ENCODE measurements at places on chromosomes 13 and 19.

DNA sequence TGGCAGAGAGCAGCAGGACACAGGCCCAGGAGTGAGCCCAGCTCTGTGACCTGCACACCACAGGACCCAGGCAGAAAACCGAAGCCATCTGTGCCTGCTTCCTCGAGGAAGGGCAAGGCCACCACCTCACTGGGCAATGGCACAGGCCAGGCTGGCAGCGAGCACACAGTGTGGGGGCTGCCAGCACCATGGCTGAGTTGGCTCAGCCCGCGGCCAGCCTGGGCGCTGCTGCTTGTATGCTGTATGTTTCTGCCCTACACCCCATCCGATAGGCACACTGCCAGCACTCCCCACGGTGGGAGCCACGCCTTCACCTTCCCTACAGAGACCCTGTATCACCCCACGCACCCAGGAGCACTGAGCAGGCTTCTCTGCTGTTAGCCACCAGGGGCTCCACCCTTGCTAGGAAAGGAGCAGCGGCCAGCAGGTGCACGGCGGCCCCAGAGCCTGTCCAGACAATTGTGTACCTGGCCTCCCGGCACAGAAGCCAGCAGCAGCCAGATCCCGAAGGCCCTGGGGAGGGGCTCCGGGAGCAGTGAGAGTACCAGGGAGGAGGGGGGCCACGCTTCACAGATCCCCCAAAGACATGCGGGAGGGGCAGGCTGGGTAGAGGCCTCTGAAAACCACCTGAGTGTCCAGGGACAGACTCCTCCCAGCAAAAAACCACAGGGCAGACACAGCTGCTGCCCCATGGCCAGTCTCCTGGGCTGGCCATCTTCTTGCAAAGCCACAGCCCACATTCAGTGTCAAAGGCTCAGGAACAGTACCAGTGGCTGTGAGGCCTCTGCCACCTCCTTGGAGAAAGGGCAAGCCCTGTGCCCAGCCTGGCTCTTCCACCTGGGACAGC is 56.1 kb downstream of the MLLT1 start:
- DNase-seq = no peak

DNA sequence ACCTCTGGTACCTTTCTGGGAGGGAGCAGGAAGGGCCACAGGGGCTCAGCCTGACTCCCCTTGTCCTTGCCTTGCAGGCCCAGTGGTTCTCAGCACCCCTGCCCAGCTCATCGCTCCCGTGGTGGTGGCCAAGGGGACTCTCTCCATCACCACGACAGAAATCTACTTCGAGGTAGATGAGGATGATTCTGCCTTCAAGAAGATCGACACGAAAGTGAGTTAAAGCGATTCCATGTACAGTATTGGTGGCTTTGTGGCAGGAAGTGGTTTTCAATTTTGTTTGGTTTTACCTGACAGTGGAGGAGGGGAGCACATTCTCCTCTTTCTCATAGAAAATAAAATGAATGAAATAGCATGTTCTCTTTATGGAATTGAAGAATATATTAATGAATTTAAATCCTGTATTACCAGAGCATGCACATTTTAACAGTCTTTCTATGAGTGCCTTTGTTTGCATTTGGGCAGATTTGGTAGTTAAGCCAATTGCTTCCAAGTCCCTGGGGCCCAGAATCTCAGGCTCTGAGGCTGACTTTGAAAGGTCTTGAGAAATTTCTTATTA is 4.1 kb downstream of the MAB21L1 start:
- DNase-seq = no peak

DNA sequence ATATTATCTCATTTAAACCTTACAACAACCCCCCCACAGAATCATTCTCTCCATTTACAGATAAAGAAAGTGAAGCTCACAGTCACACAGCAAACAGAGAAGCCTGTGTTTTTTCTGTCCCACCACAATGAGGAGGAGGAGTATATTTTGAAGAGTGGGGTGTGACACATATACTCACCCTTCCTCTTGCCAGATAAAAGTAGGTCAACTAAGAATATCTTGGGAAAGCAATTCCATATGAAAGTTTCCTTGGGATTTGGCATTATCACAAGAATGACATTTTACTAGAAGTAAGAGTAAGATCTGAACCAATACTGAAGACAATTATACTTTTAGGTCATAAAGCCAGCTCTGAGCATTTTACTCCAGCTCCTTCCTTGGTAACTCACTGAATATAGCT is 287.5 kb upstream of the HTR2A start:
- DNase-seq = no peak

DNA sequence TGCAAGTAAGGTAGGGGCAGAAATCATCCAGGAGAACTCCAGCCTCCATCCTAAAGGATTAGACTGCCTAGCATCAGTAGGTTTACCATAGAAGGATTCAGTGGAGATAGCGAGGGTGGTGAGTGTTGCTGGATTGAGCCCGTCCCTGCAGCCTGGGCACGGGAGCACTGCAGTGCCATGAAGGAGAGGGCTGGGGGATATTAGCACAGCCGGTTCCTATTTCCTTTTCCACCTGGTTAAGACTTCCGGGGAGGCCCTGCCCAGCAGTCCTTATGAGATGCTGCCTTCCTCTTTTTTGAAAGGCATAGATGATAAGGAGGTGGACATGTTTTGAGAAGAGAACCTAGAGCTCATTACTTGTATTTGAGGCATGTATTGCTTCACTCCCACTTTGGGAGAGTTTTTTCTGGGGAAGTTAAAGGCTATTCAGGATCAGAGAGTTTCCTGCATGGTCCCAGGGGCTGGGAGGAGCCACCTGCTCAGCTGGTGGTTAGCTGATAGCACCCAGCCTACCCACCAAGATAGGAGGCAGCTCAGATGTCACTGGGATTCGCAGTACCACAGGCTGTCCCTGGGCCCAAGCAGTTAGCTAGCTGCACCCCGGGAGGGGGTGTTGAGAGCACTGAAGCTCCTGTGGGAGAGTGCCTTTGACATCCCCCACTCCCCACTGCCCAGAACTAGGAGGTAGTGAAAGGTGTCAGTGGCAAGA is 17.2 kb downstream of the ACTN4 start:
- no peak for DNase-seq

DNA sequence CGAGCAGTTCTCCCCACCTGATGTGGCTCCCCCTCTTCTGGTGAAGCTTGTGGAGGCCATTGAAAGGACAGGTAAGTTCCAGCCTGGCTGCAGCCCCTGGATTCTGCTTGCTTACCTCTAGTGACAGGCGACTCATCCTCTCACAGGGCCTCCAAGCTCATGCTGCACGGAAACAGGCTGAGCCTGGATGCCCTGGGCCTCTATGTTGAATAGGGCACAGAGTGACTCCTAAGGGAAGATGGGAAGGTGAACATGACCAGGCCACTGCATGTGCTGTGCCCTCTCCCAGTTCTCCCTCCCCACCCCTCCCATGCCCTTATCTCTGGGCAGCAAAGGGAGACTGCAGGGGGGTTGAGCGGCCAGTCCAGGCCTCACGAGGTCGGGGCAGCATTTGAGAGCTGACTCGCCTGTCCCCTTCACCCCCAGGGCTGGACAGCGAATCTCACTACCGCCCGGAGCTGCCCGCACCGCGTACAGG is 7.6 kb downstream of the PIK3R2 start:
- no peak for DNase-seq

GRCh38 chr13:59409634-59410200 is 754.0 kb downstream of the DIAPH3 start:
- no peak for DNase-seq

GRCh38 chr13:35812736-35813135 is 318.4 kb downstream of the DCLK1 start:
- DNase-seq = no peak

GRCh38 chr13:32125751-32126150 is 94.2 kb downstream of the FRY start:
- no peak for DNase-seq

DNA sequence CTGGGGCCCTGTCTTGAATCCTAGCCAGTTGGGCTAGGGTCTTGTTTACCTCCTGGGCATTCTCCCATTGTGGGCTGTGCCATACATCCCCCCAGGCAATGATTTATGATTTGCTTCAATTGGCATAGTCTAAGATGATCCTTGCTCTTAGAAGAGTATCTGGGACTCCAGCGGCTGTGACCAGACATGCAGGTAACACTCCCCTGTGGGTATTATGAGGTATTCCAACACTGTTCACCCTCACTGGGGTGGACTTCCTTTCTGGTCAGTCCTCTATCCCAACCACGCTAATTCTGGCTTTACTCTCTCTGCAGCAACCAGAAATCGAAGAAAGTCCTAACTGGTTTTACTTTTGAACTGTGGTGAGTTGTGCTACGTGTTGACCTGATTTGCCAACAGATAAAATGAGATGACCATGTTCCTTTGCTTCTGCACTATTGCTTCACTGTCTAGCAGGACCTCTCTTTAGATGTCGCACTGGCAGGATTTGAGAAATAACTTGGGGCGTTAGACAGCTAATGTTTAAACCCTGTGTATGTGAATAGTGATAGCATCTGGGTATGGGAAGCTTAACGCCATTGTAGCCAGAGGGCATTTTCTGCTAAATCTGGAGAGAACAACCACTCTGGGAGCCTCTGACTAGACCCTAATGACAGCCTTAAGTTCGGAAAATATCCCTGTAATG is 6.7 kb upstream of the LRCH1 start:
- no peak for DNase-seq

Data from stimulated activated CD8-positive, alpha-beta memory T cell treated with anti-CD3 and anti-CD28 coated beads, Interleukin-2, amount 100 ng/mL, for 1 hour (primary cell).